ENCODE measurements at places on chromosomes 2 and 18.

- no peak for DNase-seq
These were observed 95.1 kb downstream of the INSIG2 start for GRCh38 chr2:118183381-118183780.

GRCh38 chr18:7901657-7902056, 334.5 kb downstream of the PTPRM start:
- DNase-seq = no peak

GRCh38 chr18:34978953-34979608, 62.1 kb upstream of the MAPRE2 start:
- peak; percentile 97 for DNase-seq

DNA sequence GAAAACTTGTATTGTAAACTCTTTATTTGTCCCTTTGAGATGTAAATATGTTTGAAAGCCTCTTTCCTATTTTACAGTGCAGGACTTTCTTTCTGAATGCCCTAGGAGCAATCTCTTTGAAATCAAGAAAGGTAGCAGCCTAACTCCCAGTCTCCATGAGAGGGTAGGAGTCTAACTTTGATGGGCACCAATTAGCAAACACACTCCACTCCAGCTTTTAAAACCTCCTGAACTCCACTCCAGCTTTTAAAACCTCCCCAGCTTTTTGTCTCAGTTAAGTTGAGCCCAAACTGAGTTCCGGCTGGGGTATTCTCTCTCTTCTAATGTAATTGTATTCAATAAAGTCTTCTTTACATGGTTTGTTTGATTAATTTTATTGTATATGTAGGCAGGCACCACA, 493.7 kb upstream of the CDH7 start:
- no peak for DNase-seq

GRCh38 chr2:234251326-234252271, 201.1 kb downstream of the SPP2 start:
- DNase-seq = peak; percentile 99

DNA sequence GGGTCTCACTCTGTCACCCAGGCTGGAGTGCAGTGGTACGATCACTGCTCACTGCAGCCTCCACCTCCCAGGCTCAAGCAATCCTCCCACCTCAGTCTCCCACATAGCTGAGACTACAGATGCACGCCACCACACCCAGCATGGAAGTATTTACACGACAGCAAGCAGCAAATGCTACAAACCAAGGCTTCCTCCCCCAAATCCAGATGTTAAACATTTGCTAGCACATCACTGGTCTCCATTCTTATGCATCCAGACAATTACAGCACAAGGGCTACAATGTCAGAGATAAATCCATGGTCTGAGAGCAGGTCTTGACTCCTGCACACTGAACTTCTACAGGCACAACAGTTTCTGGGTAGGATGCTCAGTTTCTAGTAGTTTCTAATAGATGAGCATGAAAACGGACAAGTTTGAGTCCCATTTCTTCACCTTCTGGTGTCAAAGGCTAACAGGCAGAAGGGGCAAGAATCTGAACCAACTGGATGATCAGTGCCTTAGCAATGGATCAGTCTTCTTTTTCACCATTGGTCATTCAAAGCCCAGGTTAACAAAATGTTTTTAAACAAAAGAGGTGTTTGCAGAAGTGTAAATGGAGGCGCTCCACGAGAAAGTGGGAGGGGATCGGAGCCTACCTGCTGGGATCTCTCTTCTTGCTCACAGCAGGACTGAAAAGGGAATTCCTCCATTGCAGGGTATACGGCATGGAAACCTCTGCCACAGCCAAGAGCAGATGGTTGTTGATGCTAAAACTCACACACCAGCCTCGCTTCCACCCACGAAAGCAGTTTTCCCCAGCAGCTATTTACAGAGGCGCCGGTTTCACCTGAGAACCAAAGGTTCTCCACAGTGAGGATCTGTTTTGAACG, 135.0 kb upstream of the ARL4C start:
- DNase-seq = no peak

GRCh38 chr2:54574860-54575247, 118.7 kb downstream of the SPTBN1 start:
- DNase-seq = no peak

DNA sequence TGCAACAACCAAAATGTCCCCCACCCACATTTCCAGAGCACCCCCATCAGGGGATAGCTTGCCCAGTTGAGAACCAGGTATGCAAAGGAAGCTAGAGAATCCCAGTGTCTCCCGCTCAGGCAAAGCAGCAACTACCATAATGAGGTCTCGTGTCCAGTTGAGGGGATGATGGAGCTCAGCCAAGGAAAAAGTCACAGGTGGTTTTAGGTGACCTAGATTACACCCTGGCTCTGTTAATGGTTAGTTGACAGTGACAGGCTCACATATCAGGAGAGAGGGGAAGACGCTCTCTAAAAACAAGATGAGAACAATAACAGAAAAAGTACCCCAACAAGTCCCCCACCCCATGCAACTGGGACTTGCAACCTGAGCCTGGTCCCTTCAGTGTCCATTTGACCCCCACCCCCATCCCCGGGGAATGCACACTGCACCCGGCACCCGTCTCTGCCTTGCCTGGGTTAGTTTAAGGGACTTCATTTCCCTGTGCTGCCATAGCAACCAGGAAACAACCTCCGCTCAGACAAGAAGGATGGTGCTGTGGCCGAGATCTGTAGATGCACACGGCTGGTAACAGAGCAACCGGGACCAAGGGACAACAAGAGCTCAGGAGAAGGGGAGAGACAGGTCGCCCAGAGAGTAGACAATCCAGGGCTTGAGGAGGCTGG, at the start of gene KIAA2012:
Gene KIAA2012, plus strand, starts transcription at position 519 of the 665 bp plus-strand sequence. CDS start 373 bp downstream, outside the sequence.
- no peak for DNase-seq

GRCh38 chr18:36288689-36289088, 8.8 kb upstream of the FHOD3 start:
- no peak for DNase-seq

DNA sequence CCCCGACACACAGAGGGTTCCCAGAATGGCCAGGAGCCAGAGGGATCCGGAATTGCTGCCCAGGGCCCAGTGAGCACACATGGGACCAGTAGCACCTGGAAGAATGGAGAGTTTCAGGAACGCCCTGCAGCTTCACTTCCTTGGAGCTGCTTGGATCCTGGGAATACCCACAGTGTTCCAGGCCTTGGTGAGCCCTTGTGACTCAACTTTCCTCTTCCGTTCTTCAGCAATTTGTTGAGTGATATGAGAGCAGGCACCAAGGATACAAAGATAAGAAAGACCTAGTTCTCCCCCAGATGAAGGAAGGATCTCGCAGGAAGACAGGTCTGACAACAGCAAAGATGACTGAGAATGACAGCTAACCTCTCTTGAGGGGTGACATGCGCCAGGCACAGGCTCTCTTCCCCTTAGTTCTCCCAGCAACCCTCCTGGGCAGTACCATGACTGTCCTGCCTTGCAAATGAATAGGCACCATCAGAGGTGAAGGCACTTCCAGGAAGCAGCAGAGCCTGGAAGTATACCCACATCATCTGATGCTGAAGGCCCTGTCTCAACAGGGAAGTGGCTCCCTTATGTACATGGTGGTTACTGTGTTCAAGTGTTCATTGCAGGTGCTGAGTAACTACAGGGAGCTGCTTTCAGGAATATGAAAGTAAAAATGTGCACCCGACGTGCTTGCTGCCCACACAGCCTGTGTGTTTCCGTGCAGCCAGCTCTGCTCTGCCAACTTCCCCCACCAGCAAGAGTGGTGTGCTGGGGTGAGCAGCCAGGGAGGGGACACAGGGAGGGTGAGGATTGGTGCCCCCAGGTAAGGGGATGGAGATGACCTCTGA, 116.2 kb downstream of the STPG4 start:
- no peak for DNase-seq

DNA sequence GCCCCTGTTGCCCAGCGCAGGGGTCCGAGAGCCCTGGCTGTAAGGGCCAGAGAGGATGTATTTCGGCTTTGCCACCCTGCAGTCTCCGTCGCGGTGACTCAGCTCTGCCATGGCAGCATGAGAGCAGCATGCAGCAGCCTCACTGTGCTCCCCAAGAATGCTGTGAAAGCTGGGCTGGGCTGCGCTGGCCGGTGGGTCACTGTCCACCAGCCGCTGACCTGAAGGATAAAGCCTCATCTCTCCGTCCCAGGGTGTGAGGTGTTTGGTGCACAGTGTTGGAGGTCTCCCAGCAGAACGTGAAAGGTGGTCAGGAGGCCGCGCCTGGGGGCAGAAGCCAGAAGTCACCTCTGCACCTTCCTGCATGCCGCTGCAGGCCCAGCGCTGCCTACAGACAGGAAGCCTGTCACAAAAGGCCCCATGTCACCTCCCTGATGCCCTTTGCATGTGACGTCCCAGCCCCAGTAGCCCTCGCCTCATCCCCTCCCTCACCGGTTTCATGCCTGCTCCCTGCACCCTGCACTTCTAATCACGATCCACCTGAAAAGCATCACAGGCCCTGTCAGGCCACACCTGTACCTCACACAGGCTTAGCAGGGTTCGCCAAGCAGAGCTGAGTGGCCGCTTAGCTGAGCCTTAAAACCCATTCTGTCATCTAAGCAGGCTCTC, 342.1 kb downstream of the EIPR1 start:
- no peak for DNase-seq

- no peak for DNase-seq
These were observed 48.0 kb upstream of the MYCN start for GRCh38 chr2:15892151-15892880.

DNA sequence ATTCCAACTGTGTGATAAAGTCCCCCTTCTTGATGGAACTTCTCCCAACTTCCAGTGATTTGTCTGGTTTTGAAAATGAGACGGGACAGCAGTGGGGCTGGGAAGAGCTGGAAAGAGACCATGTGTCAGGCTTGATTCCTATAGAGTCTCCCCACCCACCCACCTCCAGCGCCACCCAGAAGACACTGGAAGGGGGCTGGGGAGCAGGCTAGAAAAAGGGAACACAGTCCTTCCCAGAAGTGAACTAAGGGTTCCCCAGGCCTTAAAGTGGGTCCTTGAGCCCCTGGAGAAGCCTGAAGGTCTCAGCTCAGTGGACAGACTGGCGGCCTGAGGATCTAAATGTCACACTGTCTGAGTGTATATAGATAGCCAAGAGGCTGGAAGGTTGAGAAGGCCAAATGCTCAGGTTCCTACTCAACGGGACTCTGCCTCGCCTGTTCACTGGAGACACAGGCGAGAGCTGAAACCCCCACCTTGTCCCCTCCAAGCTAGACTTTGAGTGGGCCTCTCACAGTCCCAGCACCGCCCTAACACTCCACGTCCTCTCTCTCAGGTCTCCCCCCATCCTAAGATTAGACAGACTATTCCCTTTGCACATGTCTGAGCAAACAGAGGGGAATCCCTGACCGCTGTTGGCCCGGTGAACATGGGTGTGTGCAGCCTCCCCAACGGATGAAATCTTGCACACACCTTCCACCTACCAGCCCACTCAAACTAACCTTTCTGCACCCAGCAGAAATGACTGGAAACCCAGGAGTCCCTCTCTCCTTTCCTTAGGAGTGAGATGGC, 1.6 kb downstream of the PKDCC start:
- no peak for DNase-seq

DNA sequence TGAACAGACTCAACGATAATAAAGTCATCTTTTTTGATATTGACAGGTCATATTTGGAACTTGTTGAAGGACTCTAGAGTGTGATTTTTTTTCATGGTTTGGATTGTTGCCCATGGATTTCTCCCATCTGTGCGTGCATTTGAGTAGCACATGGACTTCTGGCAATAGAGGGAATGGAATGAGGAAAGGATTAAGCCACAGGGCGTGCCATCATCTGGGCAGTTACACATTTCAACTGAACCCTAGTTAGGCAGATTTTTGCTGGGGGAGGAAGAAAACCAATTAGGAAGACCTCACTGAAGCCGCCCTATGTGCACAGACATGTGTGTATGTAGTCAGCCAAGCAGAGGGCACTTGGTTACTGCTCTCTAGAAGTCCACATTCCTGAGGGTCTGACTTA, 72.6 kb downstream of the TPGS2 start:
- peak; percentile 19 for DNase-seq

DNA sequence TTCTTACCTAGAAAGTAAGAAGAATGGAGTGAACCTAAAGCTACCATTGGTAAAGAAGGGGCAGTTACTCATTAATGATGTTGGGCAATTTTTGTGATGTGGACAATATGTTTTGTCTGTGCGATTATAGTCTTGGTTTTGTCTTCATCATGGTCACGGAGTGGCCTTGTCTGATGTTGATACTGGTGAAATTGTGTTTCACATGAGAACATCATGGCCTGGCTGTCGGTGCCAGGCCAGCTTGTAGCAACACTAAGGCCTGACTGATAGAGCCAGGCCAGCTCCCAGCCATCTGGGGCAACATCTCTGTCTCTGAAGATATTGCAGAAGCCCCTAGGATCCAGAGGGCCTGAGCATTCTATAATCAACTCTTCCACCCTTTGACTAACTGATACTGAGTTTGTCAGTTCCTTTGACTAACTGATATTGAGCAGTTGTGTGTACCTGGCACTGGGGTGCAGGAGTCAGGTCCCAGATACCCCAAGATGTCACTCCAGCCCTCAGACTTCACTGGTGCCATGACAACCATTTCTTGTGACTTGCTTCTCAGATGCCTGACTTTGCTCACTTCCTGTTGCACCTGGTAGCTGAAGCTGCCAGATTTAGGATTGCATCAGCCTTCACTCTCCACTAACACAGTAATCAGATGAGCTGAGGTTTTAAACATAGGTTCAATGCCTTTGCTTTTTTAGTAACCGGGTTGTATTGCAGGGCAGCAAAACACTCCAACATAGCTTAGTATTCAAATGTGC, 62.5 kb downstream of the RPIA start:
- DNase-seq = no peak

- no peak for DNase-seq
These were observed 220.1 kb downstream of the AGPS start for GRCh38 chr2:177612659-177613058.

DNA sequence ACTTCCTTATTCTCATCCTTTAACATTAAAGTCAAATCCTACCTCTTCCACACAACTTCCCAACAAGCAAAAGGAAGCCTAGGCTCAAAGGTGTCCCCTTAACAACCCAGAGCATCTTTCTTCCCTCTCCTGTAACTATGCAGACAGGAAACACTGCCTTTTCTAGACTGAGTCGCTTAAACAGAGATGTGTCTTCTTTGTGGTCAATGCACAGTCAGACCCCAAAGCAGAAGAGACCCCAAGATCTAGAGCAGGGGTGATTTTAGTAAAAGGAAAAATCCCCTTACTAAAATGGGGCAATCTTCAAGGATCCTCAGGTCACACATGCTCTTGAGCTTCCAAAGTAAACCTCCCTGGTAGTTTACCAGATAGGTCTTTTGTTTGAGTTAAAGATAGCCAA, 86.6 kb upstream of the POMC start:
- DNase-seq = no peak

GRCh38 chr2:120764492-120764891, 28.8 kb downstream of the GLI2 start:
- DNase-seq = no peak

DNA sequence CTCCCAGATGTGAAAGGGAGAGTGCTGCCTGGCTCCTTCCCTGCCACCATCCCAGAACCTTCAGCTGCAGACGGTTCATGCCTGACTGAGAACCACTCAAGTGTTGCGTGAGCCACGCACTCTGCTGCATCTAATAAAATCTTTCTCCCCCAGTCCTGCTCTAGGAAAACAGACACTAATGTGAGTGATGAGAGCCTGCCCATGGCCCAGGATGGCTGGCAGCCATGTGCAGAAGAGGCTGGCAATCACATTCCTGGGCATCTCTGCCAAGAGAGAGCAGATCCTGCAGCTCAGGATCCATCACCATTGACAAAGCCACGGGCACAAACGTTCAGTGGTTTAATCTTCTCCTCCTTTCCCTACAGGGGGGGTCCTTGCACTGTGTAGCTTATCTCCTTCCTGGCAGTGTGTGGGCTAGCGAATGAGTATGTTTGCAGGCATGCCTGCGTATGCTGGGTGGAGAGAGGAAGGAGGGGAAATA, 477.5 kb downstream of the SLC4A3 start:
- peak; percentile 19 for DNase-seq

- DNase-seq = no peak
These were observed 61.9 kb upstream of the ALK start for GRCh38 chr2:29983308-29983707.

- DNase-seq = no peak
These were observed 130.8 kb upstream of the HDAC4 start for GRCh38 chr2:239531456-239532241.

All from PC-9 (cell line).